SK-N-SH (cell line): ENCODE measurements at places on chromosomes 1 and 21.

DNA sequence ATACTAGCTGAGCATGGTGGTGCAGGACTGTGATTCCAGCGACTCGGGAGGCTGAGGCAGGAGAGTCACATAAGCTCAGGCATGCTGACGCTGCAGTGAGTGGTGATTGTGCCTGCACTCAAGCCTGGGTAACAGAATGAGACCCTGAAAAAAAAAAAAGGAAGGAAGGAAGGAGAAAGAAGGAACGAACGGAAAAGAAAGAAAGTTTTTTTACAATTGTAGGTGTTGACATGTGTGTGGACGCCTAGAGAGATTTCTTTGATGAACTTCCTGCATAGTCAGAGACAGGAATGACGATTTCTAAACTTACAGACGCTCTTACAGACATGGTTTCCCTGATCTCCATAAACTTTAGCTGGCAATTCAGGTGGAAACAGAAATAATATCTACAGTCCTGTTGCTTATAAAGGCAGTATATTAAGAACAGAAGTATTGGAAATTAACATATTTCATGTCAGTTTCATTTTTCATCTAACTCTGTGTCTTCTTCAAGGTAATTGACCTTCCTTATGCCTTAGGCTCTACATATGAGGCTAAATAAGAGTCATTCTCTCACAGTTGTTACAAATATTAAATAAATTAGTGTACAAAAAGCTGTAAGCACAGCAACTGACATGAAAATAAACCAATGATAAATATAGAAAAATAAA, 4.1 kb downstream of the SAMSN1 start:
- no peak for DNase-seq

GRCh38 chr1:173916667-173917066, 460 bp downstream of the SERPINC1 start:
- no peak for DNase-seq

DNA sequence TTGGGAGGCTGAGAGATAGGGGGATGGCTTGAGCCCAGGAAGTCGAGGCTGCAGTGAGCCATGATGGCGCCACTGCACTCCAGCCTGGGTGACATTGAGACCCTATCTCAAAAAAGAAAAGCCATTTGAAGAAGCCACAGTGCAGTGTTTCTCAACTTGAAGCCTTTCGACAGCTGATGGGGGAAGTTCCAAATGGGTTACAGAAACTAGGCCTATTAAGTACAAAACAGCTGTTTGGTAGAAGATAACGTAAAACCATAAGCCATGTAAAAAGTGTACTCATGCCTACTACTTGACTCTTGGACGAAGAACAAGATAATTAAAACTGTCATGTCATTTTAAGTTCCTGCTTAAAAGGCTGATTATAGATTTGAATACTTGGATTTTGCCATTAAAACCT, 16.6 kb downstream of the COPA start:
- DNase-seq: no peak

DNA sequence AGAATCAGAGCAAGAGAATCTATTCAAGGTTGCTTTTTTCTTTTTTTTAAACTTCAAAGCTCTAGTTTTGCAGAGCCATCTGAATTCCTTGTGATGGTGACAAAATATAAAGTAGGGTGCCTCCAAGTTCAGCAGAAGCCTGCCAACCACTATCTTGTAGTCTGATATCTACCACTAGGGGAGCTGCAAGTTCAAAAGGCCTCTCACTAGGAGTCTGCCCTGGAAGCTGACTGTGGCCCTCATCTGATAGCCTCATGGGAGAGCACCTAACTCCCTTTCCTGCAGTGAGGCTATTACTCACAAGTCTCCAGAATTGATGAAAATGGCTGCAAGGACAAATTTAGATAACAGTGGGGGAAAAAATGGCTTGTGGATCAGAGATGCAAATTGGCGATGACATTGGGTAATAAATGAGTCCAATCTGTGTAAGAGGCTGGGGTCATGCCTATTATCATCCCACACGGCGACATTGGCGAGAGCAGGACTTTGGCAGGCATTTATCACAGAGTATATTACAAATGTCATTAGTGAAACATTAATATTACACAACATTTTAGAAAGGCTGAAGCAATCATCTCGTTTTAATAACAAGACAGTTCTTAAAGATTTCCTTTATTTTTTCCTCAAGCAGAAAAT, 10.7 kb upstream of the ZP4 start:
- DNase-seq: peak; percentile 44

DNA sequence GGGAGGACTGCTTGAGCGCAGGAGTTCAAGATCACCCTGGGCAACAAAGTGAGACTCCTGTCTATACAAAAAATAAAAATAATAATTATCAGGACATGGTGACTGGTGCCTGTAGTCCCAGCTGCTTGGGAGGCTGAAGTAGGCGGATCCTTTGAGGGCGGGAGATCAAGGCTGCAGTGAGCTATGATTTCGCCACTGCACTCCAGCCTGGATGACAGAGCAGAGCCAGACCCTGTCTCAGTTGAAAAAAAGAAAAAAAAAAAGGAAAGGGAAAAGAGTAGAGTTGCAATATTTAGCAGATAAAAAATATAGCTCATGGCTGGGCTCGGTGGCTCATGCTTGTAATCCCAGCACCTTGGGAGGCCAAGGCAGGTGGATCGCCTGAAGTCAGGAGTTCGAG, 3.3 kb upstream of the S1PR1 start:
- no peak for DNase-seq

GRCh38 chr1:100325415-100326324, 26.6 kb upstream of the CDC14A start:
- DNase-seq: no peak

DNA sequence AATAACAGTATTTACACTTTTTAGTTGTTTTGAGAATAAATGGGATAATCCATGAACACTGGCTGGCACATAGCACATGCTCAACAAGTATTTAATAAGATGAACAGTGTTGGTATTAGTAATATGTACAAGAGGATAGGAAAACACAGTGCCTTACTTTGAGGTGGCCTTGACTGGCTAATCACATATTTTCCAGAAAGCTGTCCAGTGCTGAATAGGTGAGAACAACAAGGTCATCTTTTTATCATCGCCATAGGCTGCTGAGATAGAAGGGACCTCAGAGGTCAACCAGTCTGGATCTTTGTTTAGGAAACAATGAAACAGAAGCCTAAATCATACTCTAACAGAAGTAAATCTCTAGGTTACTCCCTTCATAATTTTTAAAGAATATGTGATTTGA, 89.7 kb upstream of the BCL9 start:
- no peak for DNase-seq

DNA sequence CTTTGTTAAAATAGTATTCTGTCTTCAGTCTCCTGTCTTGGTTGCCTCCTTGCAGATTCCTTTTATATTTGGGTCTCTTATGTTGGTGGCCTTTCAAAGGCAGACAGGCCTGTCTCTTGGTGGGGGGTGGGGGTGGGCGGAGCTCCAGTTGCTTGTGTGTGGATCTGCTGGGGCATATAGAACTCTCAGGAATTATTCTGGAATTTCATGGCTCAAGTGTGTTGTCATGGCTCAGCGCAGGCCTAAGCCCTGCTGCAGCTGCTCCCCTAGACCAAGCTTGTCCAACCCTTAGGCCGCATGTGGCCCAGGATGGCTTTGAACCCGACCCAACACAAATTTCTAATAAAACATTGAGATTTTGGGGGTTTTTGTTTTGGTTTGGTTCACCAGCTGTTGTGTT, 8.0 kb downstream of the C1orf35 start:
- DNase-seq: peak; percentile 8

GRCh38 chr1:13722808-13723360, 22.9 kb downstream of the PRDM2 start:
- no peak for DNase-seq

- no peak for DNase-seq
Measured at GRCh38 chr1:207181847-207182246, 77.8 kb downstream of the C4BPA start.

DNA sequence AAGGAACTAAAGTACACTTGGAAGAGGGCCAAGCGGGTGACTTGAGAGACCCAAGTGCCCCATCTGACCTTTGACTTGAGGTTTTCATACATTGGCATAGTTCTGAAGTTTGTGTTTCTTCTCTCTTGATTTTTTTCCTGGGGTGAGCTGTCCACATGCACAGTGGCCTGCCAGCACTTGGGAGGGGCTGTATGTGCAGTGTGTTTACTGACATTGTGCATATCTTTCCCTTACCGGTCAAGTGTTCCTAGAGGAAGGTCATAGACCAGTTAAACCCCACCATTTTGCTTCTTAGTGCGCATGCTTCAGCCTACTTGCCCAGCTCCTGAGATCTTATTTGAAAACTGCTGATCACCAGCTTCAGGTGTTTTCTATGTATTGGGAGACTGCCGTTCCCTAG, 435.2 kb upstream of the KAZN start:
- DNase-seq: no peak

DNA sequence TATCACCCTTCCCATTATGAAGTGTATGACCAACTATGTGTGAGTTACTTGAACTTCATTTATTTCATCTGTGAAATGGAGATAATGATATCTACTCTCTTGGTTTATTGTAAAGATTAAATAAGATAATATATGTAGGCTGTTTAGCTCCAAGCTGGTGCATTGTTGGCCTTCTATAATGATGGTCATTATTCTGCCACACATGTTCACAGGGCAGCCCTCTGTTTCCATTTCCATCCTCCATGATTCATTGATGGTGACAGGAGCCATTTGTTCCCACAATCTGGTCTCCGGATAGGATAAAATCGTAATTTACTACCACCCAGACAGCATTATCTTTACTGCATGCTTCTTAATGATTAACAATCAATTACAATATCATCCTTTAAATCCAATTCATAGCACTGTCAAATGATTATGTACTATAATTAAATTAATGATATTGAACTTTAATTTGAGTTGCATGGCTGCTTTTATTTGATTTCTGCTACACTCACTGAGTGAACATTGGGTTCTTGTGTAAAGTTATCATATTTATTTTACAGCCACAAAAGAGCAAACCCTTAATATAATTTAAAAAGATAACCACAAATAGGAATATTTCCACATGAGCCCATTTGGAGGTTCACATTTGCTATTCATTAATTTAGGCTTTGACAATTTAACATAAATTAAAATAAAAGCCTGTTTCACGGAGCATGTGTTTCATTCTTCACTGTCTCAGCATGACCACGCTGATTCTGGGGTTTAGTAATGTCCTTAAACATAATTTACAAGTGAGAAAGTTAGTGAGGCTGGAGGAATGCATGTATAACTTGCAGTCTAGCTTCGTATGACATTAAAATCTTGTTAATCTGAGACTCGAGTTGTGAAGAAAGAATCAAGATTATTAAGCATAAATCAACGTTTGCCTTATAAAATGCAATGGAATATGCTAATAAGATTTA, 596.4 kb upstream of the ZRANB2 start:
- peak; percentile 35 for DNase-seq

GRCh38 chr1:101242324-101243050, 5.7 kb downstream of the S1PR1 start:
- DNase-seq: no peak

DNA sequence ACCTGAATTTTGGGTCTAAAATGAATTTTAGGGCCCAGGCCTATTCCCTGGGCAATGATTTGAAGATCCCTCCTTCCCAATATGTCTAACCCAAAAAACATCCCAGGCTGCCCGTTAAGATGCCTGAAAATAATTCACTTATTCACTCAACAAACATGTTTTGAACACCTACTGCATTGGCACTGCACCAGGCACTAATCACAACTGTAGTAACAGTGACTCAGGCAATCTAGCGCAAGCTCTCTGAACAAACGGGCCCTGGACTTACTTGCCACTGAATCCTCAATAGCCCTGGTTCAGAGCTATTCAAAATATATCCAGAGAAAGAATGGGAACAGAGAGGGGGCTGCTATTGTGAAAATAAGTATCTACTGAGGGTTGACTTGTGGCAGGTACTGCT, 4.2 kb downstream of the CD244 start:
- DNase-seq: no peak
